T-helper 1 cell (primary cell): ENCODE measurements at places on chromosomes 5 and 9.

- no peak for DNase-seq
Measured at GRCh38 chr9:95920017-95920416, 44.5 kb downstream of the ERCC6L2 start.

DNA sequence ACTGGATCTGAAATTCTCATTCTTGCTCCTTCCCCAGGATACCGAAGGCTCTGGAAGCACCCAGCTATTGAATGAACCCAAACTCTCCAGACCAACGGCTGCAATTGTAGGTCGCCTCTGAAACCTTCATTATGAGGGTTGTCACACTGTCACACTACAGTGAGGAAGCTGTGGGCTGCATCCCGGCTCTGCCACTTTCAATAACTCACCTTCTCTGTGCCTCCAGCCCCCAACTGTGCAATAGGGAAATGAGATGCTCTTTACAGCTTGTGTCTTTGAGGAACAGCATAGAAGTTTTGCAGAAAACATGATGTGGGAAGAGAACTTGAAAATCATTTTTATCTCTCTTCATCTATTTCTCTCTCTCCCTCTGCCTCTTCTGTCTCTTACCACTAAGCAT, 69.6 kb upstream of the TGFBR1 start:
- no peak for DNase-seq

DNA sequence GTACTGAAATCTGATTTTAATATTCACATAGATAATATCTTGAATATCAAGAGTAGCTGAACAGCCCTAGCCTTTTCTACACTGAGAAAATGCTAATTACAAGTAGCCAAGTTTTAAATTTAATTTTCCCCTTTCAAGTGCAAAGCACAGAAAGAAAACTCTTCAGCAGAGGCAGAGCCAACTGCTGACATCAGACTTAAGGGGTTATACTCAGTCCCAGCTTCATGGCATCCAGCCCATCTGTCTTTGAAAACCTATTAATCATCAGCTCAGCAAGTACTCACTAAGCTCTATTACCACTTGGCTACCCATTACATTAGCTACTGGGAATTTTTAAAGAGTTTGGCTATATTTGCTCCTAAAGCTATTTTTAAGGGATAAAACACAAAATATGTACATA, 220.5 kb downstream of the SLC12A2 start:
- DNase-seq: no peak

DNA sequence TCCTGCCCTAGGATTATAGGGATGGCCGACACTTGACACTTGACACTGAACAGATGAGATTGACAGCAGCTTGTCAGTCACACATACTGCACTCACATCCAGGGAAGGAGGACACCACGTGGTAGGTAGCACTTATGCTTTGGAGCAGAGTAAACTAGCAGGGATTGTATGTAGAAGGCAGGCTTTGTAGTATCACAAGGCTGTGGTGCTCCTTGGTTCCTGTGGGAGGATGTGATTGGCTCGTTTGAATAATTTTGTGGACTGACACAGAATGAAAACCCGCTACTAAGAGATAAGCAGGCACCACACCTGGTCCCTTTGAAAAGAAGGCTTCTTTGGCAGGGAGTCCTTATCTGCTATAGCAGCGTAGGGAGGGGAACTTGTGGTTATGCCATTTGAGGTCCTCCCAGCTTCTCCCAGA, 63.6 kb upstream of the IL12B start:
- no peak for DNase-seq

GRCh38 chr5:153551537-153552079, 61.1 kb downstream of the GRIA1 start:
- DNase-seq: no peak

DNA sequence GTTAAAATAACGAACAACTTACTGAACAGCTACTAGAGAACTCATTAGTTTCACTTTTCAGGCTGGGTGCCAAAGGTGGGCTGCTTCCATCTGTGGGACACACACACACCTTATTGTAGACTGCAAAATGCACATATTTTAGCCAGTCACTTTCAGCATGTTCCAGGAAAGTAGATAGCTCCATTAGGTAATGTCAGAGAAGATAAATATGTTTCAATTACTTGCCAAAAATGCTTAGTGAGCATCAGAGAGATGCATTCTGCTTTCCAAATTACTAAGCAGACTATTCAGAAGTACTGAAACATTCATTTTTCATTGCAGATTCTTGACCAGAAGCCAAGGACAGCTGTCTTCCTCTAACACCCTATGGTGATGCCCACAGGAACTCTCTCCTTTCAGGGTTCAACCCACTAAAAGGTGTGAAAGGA, 56.2 kb upstream of the APC start:
- DNase-seq: no peak

DNA sequence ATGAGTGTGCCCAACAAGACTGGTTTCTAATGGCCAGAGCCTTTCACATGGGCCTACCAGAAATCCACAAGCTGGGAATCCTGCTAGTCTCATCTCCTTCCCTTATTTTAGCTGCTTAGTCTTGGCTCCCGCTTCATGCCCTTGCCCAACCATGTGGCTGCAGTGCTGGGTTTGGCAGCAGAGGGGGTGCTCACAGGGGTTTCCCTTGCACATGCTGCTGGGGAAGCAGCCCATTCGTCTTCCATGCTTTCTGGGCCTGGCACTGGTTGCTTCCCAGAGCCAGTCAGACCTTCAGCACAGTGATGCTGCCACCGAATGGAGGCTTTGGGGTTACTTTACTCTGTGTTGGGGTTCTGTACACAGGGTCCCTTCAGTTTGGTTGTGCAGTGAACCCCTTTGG, 26.3 kb downstream of the SLC46A2 start:
- DNase-seq: no peak

- no peak for DNase-seq
Measured at GRCh38 chr5:81181576-81182316, 51.4 kb upstream of the CKMT2 start.

GRCh38 chr5:150522504-150523414, 14.8 kb downstream of the NDST1 start:
- no peak for DNase-seq

GRCh38 chr5:65933295-65933694, 6.9 kb downstream of the ERBIN start:
- no peak for DNase-seq

- no peak for DNase-seq
Measured at GRCh38 chr5:93893075-93893474, 151.7 kb upstream of the POU5F2 start.

- DNase-seq: no peak
Measured at GRCh38 chr5:65184780-65185179, 296.9 kb downstream of the ADAMTS6 start.

DNA sequence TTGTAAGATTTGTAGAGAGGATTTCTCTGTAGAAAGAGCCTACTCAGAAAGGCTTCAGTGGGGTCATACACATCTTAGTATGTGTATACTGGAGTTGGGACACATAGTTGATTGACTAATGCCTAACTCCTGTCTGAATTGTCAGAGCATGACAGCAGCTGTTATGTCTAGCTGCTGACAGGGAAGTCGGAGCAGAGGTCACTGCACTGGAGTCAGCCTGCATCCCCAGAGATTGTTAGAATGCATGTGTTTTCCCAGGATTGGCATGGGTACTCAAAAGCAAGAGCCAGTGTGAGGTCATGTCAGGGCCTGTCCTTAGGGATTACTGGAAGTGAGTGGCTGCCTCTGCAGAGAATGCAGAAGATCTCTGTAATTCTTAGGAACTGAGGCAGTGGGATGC, 82.7 kb downstream of the ITGA1 start:
- DNase-seq: no peak

- DNase-seq: no peak
Measured at GRCh38 chr5:150289551-150290390, at the start of gene CAMK2A. CAMK2A (minus strand) TSS chr5:150289773; CDS start chr5:150289625, 148 bp downstream.

- no peak for DNase-seq
Measured at GRCh38 chr9:138007918-138008841, 130.6 kb downstream of the CACNA1B start.

DNA sequence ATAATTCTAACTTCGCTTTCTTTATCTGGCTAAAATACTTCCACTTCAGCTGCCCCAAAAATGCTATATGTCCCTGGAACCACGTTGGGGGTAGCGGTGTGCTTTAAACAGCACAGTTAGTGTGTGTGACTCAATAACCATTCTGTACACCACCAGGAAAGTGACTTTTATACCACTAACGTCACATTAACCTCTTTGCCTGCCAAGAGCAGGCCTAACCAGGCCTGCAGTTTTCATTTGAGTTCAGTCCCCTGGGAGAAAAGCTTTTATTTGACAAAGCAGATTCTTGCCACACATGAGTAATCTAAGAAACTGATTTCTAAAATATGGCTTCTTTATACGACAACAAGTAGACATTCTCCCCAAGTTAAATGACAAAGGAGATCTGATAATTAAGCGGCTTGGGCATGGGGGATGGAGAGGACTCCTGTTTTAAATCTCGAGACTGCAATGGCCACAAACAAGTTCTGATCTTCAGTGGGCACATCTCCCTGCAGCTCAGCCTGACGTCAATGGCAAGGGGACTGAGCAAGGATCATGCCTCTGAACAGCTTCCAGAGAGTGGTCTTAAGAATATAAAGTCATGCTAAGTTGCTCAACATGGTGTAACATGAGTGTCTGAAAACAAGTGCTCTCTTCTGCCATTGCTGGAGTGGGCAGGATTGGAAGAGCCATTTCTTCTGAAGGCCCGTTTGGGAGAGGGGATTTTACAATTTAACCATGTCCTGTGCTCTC, 91.8 kb downstream of the GLIS3 start:
- no peak for DNase-seq

DNA sequence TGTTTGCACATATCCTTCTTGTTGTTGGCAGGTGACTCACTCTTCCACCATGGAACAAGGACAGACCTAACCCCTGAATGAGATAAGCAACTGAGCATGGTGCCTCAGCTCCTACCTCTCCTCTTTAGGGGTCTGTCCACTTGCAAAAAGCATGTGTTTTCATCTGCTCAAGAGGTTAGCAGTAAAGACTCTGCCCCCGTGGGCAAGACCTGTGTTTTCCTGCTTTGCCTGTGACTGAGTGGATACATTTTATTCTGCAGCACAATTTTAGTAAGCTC, 111.0 kb upstream of the LIFR start:
- no peak for DNase-seq

GRCh38 chr9:5479994-5480694, 29.8 kb downstream of the CD274 start:
- no peak for DNase-seq

DNA sequence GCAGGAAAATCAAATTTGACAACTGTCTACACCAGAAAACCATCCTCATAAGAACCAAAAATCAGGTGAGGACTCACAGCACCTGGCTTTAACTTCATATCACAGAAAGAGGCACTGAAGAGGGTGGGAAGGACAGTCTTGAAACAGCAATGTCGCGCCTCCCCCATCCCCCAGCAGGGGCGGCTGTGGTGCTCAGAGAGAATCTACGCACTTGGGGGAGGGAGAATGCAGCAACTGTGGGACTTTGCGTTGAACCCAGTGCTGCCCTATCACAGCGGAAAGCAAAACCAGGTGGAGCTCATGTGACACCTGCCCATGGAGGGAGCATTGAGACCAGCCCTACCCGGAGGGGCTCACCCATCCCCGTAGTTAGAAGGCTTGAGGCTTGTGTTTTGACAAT, 191.8 kb downstream of the MSX2 start:
- DNase-seq: no peak

GRCh38 chr9:131476777-131477345, 25.9 kb upstream of the POMT1 start:
- no peak for DNase-seq

GRCh38 chr9:72577212-72577753, 55.9 kb downstream of the TMC1 start:
- DNase-seq: no peak

GRCh38 chr5:124277767-124278545, 468.5 kb downstream of the ZNF608 start:
- no peak for DNase-seq

GRCh38 chr9:89065921-89066320, 74.7 kb downstream of the S1PR3 start:
- no peak for DNase-seq

DNA sequence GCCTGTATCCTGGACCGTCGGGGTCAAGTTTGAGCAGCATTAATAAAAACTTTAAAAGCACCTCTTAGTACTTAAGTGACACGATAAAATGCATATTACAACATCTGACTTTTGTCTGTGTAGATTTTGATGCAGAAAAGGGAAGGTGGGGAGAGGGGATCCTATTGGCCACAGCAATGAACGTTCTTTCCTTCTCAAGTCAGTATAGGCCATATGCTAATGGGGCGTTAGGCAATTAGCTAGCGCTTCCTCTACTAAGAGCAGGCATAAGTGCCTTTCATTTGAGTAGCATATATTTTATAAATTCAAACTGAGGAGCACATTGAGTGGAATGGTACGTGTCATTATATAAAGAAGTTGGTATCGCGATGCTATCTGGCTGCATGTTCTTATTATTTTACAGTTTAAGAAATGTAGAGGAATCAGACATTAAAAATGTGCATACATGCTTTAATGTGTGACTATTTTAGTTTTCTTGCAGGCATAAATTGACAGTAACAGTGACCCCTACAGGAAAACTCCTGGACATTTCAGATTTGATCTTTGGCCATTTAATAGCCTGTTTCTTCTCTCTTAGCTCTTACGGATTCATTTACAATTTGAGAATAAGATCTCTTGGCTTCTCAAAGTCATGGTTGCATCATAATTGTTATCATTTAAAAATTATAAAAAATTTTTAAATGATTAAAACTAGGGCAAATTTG, 1.1 kb upstream of the GNA14 start:
- no peak for DNase-seq

DNA sequence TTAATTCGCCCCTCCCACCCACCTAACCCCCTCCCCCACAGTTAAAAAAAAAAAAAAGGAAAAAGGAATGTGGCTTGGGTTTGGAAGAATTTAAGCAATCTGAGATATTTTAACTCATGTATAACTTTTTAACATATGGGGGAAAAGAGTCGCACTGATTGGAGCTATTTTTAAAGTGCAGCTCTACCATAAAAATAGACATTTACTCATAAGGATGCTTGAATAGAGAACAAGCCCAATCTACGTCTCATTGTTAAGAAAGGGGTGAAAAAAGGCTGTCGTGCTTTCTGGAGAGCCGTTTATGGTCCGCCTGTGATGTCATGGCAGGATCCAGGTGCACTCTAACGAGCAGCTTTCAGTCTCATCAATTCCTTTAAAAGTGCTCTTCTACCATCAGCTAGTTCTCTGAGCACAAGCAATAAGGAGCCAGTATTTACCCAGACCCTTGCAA, 142.4 kb downstream of the ELAVL2 start:
- no peak for DNase-seq

DNA sequence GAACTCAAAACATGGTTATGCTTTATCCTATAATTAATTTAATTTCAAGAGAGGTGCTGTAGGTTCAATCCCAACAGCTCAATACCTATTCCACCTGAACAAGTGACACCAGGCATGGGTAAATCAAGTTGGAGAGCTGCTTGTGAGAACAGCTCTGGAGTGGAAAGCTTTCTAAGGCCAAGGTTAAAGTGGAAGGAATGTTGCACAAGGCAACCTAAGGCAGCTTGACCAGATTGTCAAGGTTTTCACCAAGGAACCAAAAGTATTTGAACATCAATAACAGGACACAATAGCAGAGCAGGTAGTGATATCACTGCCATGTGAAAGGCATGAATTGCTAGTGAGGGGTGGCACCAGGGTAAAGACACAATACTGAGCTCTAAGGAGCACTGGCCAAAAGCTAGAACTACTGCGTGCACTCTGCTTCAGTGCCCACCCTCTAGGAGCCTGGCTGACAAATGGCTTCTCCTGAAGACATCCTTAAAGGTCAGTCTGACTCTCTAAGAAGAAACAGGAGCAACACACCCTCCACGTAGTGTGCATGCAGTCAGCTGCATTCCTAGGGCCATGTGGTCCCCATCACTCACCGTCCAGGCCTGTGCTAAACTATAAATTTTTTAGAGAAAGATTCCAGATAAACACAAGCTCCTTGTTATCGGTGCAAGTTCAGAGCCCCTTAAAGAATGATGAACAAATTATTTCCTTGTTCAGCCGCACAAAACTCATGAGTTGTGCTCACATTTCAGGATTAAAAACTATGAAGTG, 677.7 kb upstream of the KLF4 start:
- DNase-seq: no peak
